ENCODE measurements at places on chromosomes 1 and 21.

GRCh38 chr1:23551849-23552248 lies 7.5 kb downstream of the ID3 start:
- DNase-seq, result no peak

- DNase-seq, result no peak
Measured at GRCh38 chr1:200907611-200908097, 13.0 kb downstream of the INAVA start.

DNA sequence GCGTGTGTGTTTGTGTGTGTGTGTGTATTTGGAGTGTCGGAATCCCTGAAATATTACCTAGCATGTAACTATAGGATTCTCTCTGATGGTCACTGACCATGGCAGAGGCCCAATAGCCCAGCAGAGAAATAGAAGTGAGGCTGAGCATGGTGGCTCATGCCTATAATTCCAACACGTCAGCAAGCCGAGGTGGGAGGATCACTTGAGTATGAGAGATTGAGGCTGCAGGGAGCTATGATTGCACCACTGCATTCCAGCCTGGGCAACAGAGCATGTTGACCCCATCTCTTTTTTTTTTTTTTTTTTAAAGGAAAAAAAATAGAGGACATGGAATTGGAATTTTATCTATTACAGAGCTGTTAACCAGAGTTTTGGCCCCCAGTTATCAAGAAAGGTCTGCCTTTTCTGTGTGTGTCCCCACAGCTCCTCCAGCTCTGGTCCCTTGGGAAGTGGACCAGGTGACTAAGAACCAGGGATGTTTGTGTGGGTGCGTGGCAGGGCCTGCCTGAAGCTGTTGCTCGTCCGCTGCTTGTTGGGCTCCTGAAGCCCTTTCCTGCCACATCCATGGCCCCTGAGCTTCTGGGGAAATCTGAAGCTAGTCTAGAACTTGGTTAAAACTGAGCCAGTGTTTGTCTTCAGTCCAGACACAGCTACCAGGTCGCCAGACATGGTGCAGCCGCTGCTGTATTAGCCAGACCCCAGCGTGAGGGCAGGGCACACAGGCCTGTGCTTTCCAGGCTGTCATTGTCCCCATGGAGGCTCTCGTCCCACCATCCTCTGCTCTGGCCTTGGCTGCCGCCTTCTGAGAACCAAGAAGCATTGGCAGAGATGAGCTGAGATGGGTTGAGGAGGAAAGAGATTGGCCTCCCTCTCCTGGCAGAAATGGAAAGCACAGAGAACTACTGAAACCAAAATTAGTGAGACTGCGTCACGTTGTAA lies 25.5 kb downstream of the CAPN9 start:
- DNase-seq, result peak; percentile 84

GRCh38 chr1:66311092-66311491 lies 222.9 kb upstream of the SGIP1 start:
- DNase-seq, result peak; percentile 79

DNA sequence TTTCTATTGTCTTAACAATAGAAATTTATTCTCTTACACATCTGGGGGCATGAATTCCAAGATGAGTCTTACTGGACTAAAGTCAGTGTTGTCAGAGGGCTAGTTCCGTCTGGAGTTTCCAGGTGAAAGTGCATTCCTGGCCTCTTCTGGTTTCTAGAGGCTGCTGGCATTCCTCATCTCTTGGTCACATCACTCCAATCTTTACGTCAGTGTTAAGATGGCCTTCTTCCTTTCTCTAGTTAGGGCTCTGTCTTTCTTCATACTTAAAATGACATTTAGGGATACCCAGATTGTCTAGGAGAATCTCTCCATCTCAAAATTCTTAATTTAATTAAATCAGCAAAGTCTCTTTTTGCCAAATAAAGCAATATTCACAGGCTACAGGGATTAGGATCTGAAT lies 13.3 kb upstream of the PDC start:
- DNase-seq, result peak; percentile 87

DNA sequence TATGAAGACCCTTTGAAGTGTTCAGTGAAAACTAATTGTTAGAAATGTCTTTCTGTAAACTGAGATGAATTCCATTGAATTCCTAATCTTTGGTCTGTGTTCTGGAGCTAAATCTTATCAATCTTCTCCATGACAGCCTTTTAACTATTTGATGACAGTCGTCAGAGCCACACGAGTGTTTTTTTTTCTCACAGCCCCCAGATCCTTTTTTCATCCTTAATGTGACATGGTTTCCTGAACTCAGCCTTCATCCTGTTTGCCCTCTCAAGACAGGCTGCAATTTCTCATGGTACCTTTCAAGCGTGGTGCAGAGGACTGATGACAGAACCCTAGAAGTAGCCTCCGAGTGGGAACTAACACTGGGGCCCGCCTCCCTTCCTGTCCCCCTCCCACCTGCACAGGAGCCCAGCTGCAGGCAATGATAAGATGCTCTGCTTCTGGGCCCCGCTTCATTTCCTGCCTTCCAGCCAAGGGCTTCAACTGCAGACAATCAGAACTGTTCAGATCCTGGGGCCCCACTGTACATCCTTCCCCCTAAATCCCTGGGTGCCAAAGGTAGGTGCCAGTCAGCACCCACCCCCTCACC lies 114.6 kb upstream of the VAV3 start:
- DNase-seq, result no peak

DNA sequence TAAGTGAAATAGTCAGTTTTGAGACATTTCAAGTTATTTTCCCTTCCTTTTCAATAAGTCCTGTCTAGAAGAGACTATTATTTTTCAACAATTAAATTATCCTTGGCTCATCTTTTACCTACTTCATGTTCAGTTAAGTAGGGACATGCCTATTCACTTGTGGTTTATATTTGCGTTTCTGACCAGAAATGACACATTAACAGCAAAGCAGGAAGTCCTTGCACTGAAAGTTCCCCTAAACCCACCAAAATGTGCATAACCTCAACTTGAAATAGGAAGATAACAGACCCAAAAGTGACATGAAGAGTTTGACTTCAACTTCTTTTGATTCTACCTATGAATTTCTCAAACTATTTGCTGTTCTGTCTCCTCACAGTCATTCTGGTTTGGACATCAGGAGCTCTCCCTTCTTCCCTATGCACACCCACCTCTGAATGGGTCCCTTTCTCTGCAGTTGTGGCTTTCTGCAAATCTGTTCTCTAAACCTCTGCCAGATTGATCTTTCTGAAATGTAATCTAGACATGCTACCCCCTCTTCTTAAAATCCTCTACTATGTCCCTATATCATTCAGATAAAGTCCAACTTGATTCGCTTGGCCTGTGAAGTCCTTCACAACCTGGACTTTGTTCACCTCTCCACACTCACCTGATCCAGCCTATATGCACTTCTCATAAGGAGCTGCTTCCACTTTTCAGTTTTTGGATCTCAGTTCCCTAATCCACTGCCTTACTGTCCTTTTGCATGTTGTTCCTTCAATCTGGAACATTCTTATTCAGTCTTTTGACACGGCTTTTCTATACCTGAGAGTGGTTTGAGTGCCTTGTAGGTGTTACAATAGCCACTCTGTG lies 661.5 kb upstream of the ADGRL4 start:
- no peak for DNase-seq

- no peak for DNase-seq
Measured at GRCh38 chr1:46592823-46593222, 11.2 kb downstream of the MKNK1 start.

GRCh38 chr1:29789910-29790247 lies 553.6 kb downstream of the PTPRU start:
- DNase-seq, result no peak

DNA sequence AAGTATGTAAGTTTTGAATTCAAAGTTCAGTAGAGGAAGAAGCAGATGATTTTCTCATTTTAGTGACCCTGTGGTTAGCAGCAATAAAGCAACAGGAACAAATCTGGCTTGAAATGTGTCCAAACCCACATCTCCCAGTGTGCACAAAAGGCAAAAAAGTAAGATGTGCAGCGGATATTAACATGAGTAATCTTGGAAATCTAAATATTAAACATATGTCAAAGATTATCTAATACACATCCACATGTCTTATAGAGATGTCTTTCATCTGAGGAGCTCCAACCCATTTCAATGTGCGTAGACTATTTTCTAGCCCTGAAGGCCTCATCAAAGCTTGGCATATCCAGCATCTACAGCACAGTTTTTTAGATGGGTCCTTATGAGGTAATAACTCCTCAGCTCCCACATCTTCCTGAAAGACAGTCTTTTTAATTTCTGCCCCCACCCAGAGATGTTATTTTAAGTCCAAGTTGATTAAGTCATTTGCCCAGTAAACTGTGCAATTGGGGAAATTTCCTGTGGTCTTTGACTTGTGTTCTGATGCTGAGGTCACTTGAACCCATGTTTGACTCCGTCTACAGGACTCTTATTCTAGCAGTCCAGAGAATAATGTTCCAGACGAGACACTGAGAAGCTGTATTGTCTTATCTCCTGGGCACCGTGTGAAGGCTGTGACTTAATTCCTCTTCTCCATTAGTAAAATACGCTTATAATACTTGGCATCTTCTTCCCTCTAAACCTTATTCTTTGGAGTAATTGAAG lies 73.7 kb downstream of the LMO4 start:
- no peak for DNase-seq

DNA sequence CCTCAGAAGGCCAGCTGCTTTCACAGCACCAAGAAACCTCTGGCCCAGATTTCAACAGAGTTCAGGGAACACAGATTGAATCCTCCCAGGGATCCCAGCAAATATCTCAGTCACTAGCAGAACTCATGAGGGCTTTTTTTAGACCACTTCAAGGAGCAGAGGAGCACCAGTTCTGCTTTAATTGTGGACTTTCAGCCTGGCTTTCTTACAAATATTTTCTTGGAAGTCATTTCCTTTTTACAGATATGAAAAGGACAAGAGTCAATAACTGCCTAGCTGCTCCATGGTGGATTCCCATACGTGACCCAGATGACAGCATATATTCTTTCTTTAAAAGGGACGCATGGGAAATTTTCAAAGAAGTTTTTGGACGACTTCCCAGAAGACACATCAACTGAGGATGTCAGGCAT lies 6.4 kb upstream of the LRRC8B start:
- no peak for DNase-seq

GRCh38 chr1:23997812-23998211 lies 17.7 kb upstream of the SRSF10 start:
- DNase-seq, result no peak

DNA sequence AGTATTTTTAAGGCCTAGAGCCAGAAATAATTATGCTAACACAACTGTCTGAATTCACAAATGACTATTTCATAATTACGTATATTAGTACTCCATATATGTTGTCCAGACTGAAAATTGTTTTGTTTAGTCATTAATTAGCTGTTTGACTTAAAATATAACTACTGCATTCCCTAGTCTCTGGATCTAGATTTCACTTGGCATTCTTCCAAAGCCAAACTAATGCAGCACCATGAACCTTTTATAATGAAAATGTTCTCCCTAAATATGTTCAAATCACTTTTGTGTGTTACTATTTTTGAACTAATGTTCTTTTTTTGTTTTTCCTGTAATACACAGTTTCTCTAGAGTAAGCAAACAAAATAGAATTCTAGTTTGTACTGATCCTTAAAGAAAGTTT lies 46.1 kb downstream of the CAMTA1 start:
- no peak for DNase-seq

- no peak for DNase-seq
Measured at GRCh38 chr1:7589080-7589735, 181.9 kb upstream of the VAMP3 start.

GRCh38 chr1:166705376-166706289 lies 133.6 kb upstream of the POGK start:
- DNase-seq, result no peak

- no peak for DNase-seq
Measured at GRCh38 chr1:89942014-89942413, 52.9 kb upstream of the ZNF326 start.

DNA sequence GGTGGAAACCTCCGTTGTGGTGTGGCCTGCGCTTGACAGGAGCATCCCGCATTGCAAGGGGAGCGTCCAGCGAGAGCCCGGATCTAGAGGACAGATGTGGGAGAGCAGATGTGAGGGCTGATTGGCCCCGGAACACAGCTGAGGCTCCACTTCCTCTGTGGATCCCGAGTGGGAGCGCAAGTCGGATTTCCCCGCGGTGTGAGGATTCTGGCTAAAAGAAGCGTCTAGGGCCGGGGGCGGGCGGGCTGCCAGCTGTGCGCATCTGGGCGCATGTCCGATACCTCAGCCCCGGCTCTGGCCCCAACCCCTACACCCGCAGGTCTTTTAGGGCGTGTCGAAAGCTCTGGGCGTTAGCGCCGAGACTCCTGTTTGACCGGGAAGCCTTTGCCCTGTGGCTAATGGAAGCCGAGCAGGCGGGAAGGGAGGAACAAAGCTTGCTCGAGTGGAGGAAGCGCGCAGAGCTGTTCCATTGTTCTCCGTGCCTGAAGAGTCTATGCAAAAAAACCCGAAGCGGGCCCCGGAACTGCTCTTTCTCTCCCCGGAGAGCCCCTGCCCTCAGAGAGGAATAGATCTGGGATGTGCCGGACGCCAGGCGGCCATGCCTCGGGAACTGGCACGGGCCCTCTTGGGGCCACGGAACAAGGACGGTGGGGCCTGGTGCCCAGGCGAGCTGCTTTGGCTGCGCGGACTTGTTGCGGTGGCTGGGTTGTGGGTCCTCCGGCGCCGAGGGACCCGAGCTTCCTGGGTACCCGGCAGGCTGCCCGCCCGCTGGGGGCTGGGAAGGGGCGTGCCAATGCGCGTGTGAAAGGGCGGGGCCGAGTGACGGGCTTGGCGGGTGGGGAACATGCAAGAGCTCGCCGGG lies 111.1 kb downstream of the NAV1 start:
- DNase-seq, result peak; percentile 89

DNA sequence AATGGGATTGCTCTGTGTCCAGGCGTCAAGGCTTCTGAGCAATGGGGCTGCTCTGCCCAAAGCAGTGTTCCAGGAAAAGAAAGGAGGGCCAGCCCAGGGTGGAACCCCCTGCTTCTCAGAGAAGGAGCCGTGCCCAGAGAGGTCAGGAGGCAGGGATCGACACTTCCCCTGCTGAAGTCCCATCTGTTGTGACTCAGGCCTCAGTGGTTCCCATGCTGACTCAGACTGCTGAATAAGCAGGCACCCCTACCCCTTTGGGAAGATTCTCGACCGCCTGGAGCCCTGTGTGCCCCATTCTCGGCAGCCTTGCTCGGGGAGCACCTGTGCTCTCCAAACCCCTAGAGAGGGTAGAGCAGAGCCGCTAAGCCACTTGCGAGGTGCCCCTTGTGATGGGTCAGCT lies 23.9 kb downstream of the PKP1 start:
- no peak for DNase-seq

GRCh38 chr1:50453266-50453665 lies 30.0 kb upstream of the DMRTA2 start:
- no peak for DNase-seq

- DNase-seq, result peak; percentile 4
Measured at GRCh38 chr1:179082333-179082998, 596 bp downstream of the TOR3A start.

- no peak for DNase-seq
Measured at GRCh38 chr1:228989992-228990827, 254.9 kb downstream of the RHOU start.

All from trophoblast cell (in vitro differentiated cells and primary cell).